Stimulated activated CD8-positive, alpha-beta memory T cell treated with anti-CD3 and anti-CD28 coated beads, Interleukin-7, amount 100 ng/mL, for 1 hour (primary cell): ENCODE measurements at places on chromosomes 7 and 10.

DNA sequence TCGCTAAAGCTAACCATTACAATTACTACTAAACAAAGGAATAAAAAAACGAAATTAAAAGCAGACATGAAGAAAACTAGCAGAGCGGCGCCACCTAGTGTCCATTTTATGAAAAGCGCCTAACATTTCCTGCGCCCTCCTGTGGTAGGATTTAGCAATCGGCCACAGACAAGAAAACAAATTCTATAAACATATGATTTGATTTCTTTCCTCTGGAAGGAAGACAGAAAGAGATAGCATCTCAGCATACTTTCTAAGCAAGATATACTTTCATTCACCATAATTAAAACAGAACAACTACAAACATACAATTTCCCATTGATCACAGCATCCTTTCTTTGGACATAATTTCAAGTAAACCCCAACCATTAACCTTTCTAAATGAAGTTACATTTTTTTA is 337.7 kb upstream of the NPVF start:
- peak; percentile 38 for DNase-seq

DNA sequence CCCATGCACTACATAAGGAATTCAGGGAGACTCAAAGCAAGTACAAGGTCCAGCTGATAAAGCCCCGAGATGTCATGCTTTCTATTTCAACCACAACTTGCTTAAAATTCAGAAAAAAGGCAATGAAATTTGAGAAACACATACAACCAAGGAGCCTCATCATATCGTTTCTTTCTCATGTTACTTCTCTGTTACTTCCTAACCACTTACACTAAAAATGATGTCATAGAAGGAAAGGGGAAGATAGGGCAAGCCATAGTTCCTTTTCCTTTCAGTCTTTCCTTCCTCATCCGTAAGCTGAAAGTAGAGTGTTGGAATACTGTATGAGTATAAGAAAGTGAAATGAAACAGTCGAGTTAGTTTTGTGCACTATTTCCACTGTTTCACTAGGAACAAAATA is 27.9 kb upstream of the CDK14 start:
- no peak for DNase-seq

DNA sequence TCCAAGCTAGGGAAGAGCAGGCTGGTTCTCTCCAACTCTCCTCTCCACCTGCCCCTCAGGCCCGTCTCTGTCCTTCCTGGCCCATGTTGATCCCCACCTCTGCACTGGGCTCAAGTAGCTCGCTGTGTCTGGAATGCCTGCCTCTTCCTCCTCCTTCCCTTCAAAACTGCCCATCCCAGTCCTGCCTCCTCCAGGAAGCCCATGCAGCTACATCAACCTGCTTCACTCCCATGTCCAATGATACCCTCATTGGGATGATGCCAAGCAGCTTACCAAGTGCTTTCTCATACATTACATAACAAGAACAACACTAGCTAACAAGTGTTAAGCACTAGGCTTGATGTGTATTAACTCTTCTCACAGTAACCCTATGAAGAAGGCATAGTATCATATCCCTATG is 8.2 kb downstream of the ASB10 start:
- no peak for DNase-seq

- no peak for DNase-seq
These were observed 3.2 kb downstream of the PARP12 start for GRCh38 chr7:140059273-140060242.

DNA sequence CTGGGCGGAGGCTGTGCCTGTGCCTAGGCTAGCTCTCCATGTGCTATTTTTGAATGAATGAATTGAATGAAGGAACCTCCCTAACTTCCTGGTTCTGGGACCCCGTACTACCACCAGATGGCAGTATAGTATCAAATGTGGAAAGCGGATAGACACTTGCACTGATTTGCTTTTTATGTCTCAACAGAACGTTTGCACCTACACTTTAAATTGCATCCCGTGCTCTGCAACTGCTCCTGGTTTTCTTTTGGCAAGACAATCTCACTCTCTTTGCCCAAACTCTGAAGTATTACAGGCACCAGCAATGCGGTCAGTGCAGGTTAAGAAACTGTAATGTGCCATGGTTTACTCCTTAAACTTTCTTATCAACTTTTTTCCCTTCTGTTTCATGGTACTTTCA is 6.5 kb downstream of the FZD8 start:
- no peak for DNase-seq

GRCh38 chr7:55569797-55570196 is 2.5 kb downstream of the VOPP1 start:
- peak; percentile 23 for DNase-seq

DNA sequence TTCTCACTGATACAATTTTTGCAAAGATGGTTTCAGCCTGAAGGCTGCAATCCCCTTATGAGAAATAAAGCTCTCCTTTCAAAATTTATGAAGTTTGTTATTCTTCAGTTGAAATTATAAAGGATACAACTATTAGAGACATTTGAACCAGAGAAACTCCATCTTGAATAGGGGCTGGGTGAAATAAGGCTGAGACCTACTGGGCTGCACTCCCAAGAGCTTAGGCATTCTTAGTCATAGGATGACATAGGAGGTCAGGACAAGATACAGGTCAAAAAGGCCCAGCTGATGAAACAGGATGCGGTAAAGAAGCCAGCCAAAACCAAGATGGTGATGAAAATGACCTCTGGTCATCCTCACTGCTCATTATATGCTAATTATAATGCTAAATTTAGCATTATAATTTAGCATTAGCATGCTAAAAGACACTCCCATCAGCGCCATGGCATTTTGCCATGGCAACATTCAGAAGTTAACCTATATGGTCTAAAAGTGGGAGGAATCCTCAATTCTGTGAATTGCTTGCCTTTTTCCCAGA is 22.4 kb upstream of the IFIT1B start:
- DNase-seq: no peak

GRCh38 chr10:102652170-102652916 is 8.1 kb downstream of the TRIM8 start:
- DNase-seq: no peak

GRCh38 chr10:128081720-128082119 is 44.5 kb downstream of the MKI67 start:
- DNase-seq: no peak

GRCh38 chr7:65463184-65463583 is 89.5 kb downstream of the ZNF92 start:
- no peak for DNase-seq

GRCh38 chr7:77538281-77539212 is 1.5 kb downstream of the PTPN12 start:
- DNase-seq: no peak

DNA sequence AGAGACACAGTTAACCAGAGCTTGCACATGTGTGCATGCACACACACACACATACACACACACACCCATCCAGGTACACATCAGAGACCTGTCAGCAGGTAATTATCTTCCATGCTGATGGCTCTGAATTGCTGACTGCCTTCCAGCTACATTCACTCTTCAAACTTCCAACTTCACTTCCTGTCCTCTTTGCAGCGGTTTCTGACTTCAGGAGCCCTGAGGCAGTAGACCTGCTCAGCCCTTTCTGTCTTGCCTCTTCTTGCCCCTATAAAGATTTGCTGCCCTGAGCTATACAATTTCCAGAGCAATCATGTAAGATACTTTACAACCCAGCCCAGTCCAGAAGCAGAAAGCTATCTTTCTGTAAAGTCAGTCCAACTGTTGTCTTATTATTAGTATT is 310.2 kb downstream of the FGFR2 start:
- no peak for DNase-seq

- DNase-seq: no peak
These were observed 87.0 kb downstream of the PCGF5 start for GRCh38 chr10:91307489-91307888.

GRCh38 chr7:84914598-84914997 is 272.3 kb downstream of the SEMA3D start:
- no peak for DNase-seq

DNA sequence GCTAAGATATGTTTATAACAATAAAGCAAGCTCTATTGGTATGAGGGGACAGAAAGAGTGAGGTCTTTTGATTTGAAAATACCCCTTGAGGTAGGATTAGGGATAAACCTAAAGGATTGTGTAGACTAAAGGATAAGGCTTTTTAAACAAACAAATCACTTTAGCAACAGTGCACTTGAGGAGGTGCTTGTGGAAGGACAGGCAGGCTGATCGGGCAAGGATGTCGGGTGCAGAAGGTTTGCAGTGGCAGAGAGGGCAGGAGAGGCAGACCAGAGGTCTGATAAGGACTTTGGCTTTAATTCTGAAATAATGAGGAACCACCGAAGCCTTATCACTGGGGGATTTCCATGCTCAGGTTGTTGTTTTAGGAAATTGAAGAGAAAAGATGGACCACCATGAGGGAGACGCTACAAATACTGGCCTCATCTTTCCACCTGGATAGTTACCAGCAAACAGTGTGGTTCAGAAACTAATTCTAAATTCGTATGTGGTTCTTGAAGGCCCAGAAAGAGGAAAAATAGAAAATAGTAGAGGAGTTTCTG is 119.5 kb upstream of the KLF6 start:
- no peak for DNase-seq

GRCh38 chr7:37730501-37730900 is 46.9 kb downstream of the GPR141 start:
- no peak for DNase-seq

DNA sequence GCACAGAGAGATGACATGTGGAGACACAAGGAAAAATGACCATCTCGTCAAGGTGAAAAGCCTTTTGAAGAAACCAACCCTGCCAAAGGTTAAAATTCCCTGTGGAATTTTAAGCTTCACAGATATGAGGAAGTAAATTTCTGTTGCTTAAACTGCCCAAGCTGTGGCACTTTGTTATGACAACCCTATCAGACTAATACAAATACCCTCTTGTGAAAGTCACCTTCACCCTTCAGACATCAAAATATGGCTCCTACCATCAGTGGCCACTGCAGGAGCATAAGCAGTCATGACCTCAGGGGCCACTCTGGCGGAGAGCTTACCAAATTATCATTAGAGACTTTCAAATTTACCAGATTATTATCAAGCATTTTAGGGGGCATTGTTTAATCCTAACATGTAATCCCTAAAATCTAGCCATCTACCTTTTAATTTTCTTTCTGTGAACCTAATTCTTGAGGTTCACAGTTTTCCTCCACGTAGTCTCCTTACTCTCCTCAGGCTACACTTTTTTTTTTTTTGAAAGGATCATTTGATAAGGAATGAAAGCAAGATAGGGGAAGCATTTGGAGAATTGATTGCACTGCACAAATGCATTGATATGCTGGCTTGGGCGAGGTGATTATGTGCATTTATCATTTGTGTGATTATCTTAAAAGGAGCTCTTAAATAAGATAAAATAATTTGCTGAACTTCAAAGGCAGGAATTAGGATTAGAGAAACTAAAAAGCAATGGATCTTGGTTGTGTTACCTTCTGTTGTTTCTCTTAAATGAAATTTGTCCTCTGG is 90.3 kb downstream of the TMEM168 start:
- DNase-seq: no peak

- no peak for DNase-seq
These were observed 18.1 kb downstream of the POLR1F start for GRCh38 chr7:19690736-19691135.

- DNase-seq: no peak
These were observed 18.9 kb downstream of the JMJD1C start for GRCh38 chr10:63446716-63447440.

- no peak for DNase-seq
These were observed 63.7 kb downstream of the TSPAN12 start for GRCh38 chr7:120794106-120794729.

GRCh38 chr7:18667466-18667865 is 171.9 kb downstream of the HDAC9 start:
- DNase-seq: no peak

DNA sequence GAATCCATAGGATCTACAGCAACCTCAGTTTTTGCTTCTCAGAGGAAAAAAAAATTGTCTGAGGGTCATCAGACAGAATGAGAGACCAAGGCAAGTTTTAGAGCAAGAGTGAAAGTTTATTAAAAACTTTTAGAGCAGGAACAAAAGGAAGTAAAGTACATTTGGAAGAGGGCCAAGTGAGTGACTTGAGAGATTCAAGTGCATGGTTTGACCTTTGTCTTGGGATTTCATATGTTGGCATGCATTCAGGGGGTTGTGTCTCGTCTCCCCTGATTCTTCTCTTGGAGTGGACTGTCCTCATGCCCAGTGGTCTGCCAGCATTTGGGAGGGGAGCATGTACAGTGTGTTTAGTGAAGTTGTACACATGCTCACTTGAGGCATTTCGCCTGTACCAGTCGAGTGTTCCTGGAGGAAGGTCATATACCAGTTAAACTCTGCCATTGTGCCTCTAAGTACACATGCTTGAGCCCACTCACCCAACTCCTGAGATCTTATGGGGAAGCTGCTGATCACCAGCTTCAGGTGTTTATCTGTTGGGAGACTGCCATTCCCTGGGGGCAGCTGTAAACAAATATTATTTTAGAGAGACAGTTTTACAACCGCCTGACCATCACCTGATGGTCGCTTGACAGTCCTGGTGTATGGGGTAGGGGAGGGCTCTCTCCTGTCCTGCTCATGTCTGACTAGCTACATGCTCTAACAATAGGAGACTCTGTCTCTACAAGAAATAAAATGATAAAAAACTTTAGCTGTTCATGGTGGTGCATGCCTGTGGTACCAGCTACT is 109.4 kb downstream of the EEPD1 start:
- DNase-seq: no peak

- DNase-seq: no peak
These were observed 13.0 kb downstream of the DOCK1 start for GRCh38 chr10:126917975-126918908.

- no peak for DNase-seq
These were observed 49.4 kb downstream of the VWC2 start for GRCh38 chr7:49822856-49823255.

GRCh38 chr10:21293518-21294356 is 231.7 kb downstream of the SKIDA1 start:
- DNase-seq: no peak

DNA sequence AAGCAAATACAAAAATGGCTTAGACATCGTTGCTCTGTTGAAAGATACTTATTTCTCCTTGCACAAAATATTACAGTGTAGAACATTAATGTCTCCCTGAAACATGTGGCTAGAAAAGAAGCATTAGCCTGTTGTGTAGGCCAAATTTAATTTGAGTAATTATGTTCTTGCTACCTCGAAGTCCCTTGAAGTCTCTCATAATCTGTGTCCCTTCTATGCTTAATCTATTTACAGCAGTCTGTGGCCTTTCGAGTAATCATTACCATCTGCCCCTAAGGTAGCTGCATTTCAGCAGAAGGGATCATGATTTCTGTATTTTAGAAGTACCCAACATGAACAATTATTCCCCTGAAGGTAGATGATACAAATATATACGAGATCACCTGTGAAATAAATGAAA is 615.2 kb downstream of the GRM8 start:
- no peak for DNase-seq

DNA sequence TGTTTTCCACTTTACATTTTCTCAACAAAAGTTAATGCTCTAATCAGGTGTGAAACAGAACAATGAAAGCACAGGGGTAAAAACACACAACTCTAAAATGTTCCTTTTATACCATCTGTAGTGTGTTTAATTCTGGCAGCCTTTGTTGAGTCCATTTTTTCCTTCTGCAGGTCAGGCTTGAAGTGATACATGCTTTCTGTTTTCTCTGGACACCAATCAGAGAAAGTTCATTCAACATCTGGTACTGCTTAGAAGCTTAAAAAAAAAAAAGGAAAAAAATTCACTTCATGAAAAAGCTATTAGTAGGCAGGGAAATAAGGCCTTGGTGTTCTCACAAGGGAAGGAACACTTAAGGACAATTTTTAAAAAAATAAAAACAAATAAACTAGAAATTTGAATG is 231.3 kb upstream of the RHOBTB1 start:
- no peak for DNase-seq
